HCEC 1CT (cell line): ENCODE measurements at places on chromosomes 1 and 21.

DNA sequence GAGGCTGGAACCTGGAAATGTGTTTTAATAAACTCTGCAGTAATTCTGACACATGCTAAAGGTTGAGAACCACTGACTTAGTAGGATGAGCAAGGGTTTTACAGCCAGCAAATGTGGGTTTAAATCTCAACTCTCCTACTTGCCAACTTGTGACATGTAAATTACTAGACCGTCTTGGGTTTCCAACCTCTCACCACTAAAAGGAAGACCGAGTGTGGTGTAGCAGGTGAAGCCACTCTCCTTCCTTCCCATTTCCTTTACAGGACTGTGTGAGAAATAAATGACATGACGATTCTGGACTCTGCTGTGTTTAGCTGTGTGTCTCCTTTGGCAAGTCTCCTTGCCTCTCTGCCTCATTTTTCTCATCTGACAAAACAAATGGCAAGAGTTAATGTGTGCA lies 49.5 kb upstream of the DNAJC6 start:
- no peak for DNase-seq

DNA sequence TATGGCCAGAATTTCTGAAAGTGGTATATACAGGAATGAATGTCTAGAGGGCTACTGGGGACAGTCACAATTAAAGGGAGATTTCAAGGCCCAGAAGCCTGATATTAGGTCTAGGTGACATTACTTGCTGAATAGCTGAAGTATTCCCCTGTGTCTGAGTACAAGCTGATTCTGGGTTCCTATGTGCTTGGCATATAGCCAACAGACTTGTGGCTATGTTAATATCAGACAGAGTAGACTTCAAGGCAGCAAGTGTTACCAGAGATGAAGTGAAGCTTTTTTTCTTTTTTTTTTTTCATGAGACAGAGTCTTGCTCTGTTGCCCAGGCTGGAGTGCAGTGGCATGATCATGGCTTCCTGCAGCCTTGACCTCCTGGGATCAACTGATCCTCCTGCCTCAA lies 8.3 kb downstream of the TTC4 start:
- no peak for DNase-seq

GRCh38 chr1:234549447-234550021 lies 60.4 kb downstream of the IRF2BP2 start:
- DNase-seq, result no peak

- peak; percentile 82 for DNase-seq
Measured at GRCh38 chr1:213201380-213202155, 150.5 kb downstream of the RPS6KC1 start.

- no peak for DNase-seq
Measured at GRCh38 chr1:97608272-97608671, 312.6 kb downstream of the DPYD start.

DNA sequence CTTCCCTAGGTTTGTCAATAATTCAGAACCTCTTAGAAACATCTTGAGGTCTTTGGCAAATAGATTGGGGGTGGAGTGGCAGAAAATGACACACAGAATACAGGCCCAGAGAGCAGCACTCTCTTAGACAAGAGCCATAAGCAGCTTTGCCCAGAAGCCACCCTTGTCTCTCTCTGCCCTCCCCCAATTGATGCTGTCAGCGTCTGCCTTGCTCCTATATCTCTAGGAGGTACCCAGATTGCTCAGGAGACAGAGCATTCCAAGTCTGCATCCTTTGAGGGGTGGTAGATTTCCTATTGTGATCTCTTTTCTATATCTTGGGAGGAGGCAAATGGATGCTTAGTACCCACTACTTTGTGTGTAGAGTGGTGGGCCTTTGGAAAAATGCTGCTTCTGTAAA lies 1.8 kb downstream of the RGL1 start:
- no peak for DNase-seq

DNA sequence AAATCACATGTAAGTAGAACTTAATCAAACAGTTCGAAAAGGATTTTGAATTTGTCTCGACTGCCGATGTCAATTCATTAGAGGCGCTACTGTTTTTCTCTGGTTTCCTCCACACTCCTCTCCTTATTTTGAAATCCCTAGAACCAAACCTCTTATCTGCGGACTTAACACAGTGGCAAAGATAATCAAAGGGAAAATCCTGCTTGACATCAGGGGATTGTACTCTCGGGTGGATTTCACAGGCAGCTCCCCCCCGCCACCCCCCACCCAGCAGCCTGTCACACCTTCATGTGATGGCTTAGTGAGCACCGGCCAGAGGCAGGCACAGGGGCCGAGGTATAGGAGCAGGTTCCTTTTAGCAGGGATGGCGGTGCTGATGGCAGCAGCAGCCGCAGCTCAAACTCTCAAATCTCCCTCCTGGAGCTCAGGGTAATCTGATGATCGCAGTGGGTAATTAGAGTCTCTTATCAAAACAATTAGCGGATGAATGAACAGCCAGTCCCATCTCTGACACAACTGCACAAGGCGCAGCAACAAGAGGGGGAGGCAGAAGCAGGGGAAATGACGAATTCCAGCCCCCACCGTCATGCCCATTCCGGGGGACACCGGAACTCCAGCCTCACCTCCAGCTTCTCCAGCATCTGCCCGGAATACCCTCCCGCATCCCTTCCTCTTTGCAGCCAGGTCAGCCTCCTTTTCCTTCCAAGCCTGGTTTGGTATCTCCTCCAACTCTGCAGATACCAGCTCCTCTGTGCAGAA lies 80.3 kb downstream of the SSBP3 start:
- no peak for DNase-seq

DNA sequence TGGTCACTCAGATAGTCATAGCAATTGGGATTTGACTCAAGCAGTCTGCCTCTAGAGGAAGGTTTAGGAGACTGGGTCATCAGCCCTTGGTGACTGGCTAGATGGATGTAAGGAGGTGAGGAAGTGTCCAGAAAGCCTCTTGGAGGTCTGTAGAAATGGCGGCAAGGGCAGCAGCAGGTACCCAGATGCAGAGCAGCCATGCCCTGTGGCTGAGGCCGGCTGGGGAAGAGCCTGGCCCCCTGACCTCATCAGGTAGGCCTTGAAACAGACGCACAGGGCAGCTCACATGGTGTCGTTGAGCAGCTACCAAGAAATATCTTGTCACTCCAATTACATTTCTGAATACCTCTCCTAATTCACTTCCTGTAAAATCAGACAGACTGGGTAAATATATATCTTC lies 98.2 kb downstream of the DMRTB1 start:
- no peak for DNase-seq

DNA sequence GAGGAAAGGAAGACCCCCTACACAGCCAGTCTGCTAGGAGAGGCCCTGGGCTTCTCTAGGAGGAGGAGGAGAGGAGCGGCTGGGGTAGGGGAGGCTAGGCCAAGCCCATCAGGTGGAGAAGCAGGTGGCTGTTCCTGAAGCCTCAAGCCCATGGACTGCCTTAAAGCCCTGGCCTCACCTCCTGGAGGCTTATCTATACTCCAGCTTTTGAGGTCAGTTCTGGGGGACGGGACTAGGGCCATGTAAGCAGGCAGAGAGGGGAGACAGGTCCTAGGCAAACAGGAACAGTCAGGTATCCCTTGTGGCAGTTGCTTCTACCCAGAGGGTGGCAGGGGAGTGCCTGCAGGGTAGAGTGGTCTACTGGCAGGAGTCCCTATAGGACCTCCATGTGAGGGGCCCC lies 40.6 kb downstream of the KCNC4 start:
- DNase-seq, result no peak

DNA sequence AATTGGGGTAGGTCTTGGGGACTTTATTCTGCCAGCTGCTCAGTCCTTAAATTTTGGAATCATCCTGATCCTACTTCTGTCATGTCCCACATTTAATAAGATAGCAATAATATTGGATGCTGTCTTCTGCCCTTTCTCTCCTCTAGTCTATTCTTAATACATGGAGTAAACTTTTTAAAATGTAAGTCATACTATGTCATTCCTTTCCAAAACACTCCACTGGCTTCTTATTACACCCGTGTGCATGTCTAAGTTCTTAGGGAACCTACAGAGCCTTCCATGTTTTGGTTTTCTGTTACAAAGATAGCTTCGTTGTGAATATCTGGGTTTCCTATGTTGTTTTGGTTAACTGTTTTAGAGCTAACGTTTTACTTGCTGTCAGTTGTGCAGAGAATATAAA lies 35.1 kb downstream of the USP25 start:
- DNase-seq, result no peak
